ENCODE measurements at places on chromosomes 4 and X.

DNA sequence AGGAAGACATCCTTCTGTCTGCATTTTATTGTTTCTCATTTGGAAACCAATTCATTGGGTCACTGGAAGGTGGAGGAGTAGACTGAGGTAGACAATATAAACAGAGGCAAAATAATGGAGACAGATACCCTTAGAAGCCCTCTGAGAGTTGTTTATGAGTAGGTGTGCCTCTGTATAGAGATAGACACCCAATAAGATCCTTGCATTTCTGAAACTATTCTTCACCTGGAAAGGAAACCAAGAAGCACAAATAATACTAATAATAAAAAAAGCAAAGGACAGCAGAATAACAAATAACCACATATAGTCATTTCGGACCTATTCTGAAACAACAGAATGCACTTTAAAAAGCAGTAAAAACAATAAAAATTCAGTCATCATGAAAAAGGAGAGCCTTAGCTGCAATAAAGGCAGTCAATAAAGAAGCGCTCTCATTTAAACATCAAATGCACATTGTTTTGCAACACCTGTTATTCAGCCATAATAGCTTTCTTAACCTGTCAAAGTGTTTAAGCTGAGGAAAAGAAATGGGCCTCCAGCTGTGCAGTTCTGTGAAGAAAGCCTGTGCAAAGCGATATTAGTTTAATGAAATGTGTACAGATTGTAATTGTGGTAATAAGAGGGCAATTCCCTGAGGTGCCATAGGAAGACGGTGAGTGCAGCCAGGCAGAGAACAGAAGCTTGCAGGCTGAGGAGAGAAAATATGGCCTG, 904.2 kb downstream of the STPG2 start:
- no peak for DNase-seq

DNA sequence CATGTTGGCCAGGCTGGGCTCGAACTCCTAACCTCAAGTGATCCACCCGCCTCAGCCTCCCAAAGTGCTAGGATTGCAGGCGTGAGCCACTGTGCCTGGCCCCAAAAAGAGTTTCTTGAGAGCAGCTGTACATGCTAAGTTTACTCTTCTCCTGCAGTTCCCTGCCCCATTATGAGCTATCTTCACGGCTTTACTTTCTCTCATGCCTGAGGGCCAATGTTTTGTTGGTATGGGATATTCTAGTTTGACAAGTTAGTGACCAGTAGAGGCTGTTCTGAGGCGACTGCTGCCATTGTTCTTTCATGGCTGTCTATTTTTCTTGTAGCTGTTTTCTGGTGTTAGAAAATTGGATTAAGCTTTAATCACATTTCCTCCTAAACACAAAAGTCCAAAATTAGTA, 78.0 kb upstream of the STX18 start:
- no peak for DNase-seq

DNA sequence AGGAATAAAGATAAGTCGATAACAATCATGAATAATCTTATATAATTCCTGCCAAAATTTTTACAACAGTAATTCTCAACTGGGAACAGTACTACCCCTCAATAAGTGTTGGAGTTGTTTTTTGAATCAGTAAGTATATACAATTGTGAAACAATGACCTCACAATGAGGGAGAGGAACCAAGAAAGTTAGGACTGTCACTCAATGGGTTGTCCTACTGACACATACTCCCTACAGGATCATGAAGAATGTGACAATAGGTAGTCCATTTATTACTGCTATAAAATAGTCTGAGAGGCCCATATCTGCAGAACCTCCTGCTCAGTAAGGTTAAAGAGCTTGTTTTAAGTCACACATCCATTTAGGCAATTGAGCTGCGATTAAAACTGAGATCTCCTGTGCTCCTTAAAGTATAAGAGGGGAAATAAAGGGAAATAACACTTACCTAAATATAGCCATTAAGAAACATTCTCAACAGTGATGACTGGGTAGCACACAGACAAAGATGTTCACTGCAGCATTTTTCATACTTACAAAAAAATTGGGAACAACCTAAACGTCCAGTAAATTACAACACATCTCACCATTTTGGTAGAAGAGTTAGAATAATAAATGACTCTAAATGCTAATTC, 26.2 kb downstream of the FBXW7 start:
- DNase-seq = no peak

GRCh38 chr4:95472534-95472933, 76.2 kb downstream of the UNC5C start:
- DNase-seq = no peak

DNA sequence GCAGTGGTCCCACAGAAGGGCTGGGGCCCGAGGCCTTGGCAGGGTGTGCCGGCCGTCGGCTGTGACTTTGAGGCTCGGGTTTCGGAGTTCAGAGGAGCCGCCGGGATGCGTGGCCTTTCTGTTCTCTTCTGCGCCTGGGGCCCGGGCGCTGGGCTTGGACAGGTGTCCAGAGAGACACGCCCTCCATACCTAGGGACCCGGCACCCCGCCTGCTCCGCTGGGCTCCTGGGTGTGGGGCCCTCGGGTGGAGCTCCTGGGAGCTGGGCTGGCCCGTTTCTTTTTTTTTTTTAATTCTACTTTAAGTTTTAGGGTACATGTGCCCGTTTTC, 11.3 kb downstream of the FGFRL1 start:
- DNase-seq = no peak

- DNase-seq = no peak
These were observed 60.8 kb downstream of the DDX60 start for GRCh38 chr4:168257768-168258167.

- DNase-seq = no peak
These were observed 126.3 kb downstream of the PPARGC1A start for GRCh38 chr4:23763559-23763958.

DNA sequence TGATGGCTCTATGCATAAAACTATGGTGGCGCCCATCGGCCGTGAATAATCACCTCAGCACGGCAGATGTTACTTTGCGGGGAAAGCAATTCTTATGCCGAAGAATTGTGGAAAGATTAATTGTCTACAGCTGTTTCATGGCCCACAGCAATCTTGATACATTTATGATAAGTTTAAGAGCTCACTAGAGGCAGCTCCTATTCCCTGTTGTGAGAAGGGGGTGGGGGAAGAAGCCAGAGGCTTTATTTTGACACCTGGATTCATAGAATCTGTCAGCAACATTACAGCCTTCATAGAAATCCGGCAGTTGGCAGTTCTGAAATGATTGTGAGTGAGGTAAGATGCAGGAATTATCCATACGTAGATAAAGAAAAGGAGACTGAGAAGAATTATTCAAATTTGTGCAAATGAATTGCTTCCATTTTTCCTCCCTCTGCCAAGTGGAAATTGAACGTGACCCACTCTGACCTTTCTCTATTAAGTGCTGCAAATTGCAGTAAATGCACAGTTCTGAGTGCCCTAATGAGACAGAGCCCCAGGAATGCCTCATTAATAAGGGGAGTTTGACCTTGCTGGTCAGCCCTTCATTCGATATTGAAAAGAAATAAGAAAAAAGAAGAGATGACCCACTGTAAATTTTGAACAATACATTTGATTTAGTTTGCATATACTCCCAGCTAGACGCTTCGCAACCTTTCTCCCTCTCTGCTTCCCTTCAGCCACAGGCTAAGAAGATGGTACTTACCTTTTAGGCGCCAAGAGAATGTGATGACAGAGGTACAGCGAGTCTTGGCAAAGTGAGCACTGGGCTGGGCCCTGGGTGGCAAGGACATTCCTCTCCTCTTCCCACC, 188.8 kb downstream of the GPAT3 start:
- DNase-seq = no peak

- no peak for DNase-seq
These were observed 737.5 kb upstream of the MAGEB2 start for GRCh38 chrX:29477878-29478277.

DNA sequence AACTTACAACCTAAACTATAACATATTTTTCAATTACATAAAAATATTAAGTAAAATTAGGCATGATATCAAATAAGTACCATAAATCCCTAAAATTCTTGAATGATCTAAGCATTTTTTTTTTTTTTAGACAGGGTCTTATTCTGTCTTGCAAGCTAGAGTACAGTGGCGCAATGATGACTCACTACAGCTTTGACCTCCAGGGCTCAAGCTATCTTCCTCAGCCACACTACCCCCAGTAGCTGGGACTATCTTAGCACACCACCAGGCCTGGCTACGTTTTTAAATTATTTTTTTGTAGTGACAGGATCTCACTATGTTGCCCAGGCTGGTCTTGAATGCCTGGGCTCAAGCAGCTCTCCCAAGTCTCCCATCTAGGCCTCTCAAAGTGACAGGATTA, 1042.3 kb downstream of the FSTL5 start:
- DNase-seq = peak; percentile 33

DNA sequence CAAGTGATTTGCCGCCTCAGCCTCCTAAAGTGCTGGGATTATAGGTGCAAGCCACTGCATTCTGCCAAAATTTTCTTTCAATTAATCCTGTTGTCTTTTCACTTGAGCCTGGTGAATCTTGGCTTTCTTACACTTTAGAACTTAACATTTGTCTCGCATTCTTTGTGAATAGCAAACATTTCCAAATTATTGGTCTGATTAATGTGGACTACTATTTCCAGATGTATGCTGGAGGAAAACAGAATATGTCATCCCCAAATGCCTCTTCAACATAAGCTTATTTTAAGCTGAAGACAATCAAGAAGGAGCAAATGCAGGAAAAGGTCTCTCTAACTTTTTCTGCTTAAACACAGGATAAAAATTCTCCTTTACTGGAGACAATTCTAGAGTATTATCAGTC, 233.4 kb downstream of the PPP4R3C start:
- DNase-seq = no peak

DNA sequence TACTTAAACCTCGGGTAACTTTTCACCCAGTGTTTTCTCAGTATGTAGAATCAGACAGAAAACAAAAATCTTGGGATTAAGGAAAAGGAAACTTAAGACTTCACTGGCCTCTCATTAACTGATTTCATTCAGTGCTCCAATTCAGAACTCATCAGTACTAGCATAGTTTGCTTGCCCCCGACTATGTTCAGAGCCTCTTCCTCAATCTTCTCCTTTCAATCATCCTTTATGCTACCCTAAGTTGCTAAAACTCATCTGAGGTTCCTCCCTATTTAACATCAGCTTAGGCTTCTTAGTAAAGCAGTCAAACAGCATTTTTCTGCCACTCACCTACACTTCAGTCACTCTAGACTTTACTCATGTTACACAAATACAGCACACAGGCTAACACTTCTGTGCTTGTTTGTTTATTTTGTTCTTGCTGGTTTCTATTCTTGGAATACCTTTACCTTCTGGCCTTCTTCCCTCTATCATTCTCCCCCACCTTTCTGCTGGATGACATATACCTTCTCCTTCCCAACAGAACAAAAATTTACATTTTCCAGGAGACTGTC, 163.0 kb upstream of the TLL1 start:
- DNase-seq = no peak

DNA sequence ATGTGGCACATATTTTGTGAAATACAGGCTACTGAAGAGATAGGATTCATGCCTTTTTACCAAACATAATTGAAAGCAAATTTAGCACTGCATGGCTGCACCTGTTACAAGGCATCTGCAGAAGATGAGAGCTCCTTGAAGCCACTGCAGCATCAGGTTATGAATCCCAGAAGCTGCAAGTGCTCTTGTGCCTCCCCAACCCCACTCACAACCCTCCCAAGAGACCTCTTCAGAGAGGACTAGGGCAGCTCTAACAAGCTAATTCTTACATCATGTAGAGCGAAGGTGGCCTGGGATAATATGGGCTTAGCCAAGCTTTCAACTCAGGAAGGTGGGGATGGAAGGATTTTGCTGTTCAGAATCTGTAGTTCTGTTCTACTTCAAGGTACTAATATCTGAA, 27.2 kb downstream of the MFAP3L start:
- no peak for DNase-seq

- DNase-seq = no peak
These were observed 91.6 kb downstream of the FUNDC1 start for GRCh38 chrX:44451056-44451455.

- DNase-seq = no peak
These were observed 257.3 kb upstream of the TAPT1 start for GRCh38 chr4:16483540-16483939.

- peak; percentile 1 for DNase-seq
These were observed 200.0 kb downstream of the PPP1R2C start for GRCh38 chrX:42577936-42578470.

GRCh38 chr4:10102474-10103332, 13.9 kb downstream of the WDR1 start:
- DNase-seq = no peak

DNA sequence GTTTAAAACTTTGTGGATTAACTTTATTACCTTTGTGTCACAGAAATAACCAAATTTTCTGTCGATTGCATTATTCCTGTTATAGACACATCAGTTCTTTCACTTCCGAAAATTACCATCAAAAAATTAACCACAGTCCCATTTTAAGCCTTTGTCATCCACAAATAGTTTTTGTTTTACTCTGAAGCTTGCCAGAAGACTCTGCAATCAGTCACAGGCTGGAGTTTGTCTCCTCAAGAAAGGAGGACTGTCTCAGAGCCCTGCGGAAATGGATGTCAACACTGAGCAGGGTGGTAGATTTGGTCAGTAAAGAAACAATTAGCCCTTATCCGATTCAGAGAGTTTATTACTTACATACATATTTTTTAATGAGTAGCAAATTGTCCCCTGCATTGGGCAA, 20.1 kb upstream of the TCEAL4 start:
- DNase-seq = no peak

- DNase-seq = no peak
These were observed 25.9 kb downstream of the OFD1 start for GRCh38 chrX:13760426-13760825.

- DNase-seq = no peak
These were observed 90.4 kb upstream of the RASGEF1B start for GRCh38 chr4:81562093-81562492.

GRCh38 chr4:150164956-150165629, 86.8 kb downstream of the DCLK2 start:
- DNase-seq = no peak

DNA sequence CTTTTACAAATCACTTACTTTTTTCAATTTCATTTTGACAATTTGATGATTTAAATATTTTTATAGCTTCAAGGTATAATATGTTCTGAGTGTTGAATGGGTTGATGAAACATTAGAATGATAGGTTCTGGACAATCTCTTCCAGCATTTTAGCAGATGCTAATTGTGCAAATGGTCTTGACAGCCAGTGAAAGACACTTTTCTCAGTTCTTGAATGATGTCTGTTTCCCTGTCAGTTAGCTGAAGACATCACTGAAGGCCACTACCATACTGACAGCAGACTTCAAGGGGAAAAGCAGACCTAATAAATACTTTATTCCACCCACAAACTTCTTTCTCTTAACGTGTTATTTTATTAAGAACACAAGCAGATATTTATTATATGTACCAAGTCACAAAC, 498.6 kb downstream of the GRXCR1 start:
- no peak for DNase-seq

DNA sequence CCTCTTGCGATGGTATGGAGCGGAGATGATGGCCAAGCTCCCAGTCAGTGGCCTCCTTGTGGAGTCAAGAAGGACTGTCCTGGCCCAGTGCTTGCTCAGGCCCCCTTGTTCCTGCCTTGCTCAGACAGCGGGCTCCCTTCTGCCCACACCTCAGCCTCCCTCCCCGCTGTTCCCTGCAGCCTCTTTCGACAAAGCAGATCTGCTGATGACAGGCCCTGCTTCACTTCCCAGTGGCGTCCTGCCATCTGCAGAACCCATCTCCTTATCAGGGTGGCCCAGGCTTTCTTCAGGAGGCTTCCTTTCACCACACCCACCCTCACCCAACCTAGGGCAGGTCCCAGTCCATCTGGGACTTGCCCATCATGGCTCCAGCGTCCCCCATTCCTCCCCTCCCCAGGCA, 80.0 kb downstream of the CLDN34 start:
- DNase-seq = no peak

- no peak for DNase-seq
These were observed 573.7 kb downstream of the EPHA5 start for GRCh38 chr4:65096630-65097029.

All from choroid plexus epithelial cell (primary cell).